T-helper 22 cell (primary cell): ENCODE measurements at places on chromosomes 2 and 18.

DNA sequence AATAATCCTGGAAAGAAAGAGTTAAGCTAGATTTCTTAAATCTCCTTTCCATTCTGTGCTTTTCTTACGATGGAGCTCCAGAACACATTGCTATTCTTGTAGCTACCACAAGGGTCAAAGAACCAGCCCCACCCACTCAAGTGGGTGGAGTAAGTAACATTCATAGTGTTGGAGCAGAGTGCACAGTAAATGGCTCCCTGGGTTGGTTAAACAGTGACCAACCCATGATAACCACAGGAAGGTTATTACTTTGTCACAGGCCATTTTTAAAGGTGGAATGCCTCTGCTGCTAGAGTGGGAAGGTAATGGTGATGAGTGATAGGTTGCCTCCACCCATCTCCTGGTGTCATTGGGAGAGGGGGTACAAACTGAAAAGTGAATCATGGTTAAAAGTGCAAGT lies 13.9 kb downstream of the ARPC2 start:
- DNase-seq: no peak

DNA sequence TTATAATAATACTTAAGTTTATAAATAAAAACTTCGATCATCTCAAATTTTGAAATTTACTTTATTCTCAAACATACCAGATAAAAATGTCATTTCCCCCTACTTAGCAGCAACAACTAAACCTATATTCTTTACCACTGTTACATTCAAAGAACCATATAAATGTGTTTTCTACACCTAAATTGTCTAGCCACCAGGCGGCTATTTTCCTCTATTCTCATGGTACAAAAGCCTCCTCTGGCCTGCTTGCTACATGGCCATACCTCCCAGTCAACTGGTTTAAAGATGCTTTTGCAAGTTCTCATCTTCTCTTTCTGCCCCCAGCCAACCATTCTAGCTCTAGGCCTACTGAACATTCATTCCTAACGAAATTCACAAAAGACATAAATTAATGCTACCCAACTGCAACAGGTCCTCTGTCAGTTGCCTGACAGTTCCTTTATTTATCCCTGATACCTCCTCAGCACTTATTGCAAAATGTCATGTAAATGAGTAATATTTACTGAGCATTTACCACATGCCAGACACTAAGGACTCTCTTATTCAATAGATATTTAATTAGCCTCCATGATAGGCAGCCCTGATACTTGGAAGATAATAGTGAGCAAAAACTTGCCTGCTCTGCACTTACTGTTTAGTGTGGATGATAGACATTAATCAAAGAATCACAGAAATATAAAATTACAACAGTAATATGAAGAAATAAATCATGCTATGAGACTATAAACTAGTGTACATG lies 5.0 kb downstream of the C1D start:
- DNase-seq: no peak

DNA sequence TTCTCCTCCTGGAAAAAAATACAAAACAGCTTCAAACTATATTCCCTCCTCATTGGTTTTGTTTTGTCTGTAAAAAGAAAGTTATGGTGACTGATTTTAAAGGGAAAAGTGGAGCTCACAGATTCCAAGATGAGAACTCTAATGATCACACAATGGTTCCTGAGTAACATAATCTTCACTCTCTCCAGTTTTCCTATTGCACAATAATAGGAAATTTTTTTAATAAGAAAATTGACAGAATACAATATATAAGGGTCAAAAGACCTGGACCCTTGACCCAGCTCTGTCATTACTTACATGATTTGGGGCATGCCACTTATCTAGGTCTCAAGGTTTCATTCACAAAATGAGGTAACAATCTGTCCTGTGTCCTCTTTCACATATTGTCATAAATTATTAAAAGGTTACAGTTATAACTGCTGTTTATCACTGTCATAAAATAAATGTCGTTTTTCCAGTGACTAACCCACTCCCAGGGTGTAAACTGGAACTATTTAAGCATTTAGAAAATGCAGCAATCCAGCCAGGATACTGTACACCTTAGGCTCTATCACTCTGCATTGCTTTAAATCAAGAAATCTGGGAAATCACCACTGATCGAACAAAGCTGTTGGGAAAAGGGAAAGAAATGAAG lies 4.1 kb downstream of the MGAT4A start:
- no peak for DNase-seq

GRCh38 chr2:101007415-101008345 lies 5.6 kb downstream of the RPL31 start:
- DNase-seq: no peak

- DNase-seq: no peak
These were observed 22.4 kb downstream of the SERPINB12 start for GRCh38 chr18:63564561-63564960.

GRCh38 chr18:22800551-22800951 lies 132.6 kb upstream of the RBBP8 start:
- no peak for DNase-seq

- no peak for DNase-seq
These were observed 17.3 kb downstream of the ADRA2B start for GRCh38 chr2:96098900-96099590.

- no peak for DNase-seq
These were observed 250.5 kb upstream of the NETO1 start for GRCh38 chr18:73118121-73118816.

DNA sequence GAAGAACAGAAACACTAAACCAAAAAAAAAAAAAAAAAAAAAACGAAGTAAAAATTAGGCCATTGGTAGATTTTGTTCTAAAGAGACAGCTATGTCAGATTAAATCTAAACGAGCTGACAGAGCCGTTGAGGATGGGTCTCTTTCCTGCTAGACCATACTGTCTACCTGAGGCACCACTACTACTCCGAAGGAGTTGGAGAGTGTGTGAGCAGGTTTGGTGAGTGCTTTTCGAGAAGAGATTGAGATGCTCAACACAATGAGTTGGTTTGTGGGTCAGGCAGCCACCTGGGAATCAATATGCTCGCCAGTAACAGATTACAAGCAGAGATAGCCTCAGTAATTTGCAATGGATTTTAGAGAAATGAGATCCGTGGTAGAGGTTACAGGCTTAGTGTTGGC lies 281.5 kb upstream of the EPAS1 start:
- DNase-seq: no peak

DNA sequence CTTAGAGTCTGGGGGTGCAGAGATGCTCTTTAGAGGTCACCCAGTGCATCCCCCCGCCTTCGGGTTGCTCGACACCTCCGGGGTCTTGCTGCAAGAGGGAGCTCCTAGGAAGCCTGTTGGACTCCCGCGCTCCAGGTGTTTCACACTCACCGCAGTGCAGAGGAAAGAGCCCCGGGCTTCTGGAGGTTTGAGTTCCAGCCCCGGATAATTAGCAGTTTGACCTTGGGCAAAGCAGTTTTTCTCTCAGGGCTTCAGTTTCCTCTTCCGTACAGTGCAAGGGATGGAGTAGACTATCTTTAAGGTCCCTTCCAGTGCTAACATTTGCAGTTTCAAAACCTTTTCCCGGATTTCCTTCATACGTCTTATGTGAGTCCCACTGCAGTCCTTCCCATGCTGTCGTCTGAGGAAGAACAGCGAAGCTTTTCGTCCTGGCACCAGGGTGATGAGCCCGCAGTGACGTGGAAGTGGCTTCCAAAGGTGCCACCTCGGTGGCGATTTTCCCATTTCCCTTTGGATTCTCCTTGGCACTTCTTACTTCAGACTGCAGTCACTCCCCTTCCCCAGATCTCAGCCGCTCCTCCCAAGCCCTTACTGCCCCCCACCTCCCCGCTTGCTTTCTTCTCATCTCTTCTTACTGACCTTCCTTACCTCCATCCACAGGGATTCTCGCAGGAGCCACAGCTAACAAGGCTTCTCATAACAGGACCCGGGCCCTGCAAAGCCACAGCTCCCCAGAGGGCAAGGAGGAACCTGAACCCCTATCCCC lies 585 bp downstream of the PNKD start:
- DNase-seq: no peak

GRCh38 chr2:104923665-104924064 lies 69.8 kb downstream of the POU3F3 start:
- DNase-seq: no peak

GRCh38 chr2:76599732-76600368 lies 889.1 kb upstream of the GCFC2 start:
- DNase-seq: no peak

DNA sequence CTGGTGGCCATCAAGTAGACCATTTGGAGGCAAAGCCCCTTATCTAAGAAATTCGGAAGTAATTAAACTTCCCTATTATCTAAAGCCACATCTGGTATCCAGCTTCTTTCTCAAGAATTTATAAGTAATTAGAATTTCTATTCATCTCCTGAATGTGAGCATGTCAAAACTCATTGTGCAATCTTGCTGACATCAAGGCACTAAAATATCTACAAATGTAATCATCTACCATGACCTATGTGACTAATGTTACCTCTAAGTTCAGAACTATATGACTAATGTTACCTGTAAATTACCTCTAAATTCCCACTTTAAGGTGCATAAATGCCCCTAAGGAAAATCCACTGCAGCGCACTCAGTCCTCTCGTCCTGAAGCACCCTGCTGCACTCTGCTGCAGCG lies 773.0 kb downstream of the CPS1 start:
- no peak for DNase-seq

GRCh38 chr2:169709981-169710380 lies 15.7 kb downstream of the PHOSPHO2 start:
- no peak for DNase-seq

GRCh38 chr18:50644807-50645206 lies 84.9 kb downstream of the MAPK4 start:
- DNase-seq: no peak

DNA sequence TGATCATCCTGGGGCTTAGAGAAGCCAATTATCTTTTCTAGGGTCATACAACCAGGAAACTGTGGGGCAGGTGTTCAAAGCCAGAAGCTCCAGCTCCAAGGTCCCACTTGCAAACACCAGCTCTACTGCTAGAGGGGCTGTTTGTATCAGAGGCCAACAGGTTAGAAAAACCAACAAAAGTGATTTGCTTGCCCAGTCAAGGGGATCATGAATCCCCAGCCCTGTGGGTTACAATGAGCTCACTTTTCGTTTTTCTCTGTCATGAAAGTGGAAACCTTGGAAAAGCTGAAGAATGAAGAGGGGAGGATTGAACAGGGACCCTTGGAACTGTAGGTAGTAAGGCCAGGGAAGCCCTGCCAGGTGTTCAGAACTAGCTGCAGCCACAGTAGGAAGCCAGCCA lies 119.2 kb downstream of the SPP2 start:
- DNase-seq: no peak

DNA sequence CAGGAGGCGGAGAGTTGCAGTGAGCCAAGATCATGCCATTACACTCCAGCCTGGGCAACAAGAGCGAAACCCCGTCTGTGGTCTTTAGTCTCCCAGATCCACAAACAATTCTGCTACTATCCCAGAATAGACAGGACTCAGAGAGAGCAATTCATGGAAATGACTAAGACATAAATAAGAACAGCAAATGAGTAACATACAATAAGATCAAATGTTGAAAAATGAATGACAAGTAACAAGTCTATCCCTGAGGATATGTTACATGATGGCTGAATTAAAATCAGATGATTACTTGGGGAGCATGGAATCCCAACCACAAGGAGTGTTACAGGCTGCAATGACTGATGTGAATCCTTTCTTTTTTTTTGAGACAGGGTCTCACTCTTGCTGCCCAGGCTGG lies 10.3 kb downstream of the ARL5A start:
- DNase-seq: no peak

GRCh38 chr18:44508474-44508873 lies 172.2 kb upstream of the SETBP1 start:
- DNase-seq: no peak

GRCh38 chr2:218216336-218216673 lies 684 bp upstream of the ARPC2 start:
- no peak for DNase-seq

DNA sequence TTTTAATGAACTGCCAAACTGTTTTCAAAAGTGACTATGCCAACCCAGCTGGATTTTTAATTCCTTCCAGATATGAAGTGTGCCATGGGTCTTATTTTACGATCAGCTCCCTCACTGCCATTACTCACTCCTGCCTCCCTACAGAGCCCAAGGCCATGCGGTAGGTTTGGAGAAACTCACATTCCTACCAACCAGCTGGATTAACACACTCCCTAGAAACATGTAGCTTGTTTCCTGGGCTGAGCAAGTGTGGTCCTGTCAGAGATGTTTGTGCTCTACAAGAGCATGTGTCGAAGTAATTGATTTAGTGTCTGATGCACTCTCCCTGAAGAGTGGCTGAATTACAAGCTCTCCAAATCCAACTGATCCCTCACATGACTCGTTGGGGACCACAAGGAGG lies 82.5 kb downstream of the SPP2 start:
- DNase-seq: no peak
